ENCODE measurements at places on chromosomes 5 and 9.

DNA sequence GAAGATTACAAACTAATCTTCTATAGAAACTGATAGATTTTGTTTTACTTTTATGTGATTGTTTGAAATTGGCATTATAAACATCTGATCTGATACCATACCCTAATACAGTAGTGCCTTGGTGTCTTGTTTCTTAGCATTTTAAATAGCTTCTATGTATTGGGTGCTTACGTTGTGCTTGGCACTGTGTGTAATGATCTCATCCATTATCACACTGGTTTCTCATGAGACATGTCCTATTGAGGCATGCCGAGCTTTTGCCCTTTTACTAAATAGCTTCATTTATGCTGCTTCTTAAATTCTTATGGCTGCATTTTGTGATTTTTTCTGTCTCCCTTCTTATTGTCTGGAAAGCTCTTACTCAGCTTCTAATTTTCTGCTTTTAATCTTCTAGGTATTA, 48.2 kb upstream of the TLR4 start:
- DNase-seq = no peak

- no peak for DNase-seq
Observed at GRCh38 chr5:178790371-178790770, 59.9 kb upstream of the ZNF354A start.

DNA sequence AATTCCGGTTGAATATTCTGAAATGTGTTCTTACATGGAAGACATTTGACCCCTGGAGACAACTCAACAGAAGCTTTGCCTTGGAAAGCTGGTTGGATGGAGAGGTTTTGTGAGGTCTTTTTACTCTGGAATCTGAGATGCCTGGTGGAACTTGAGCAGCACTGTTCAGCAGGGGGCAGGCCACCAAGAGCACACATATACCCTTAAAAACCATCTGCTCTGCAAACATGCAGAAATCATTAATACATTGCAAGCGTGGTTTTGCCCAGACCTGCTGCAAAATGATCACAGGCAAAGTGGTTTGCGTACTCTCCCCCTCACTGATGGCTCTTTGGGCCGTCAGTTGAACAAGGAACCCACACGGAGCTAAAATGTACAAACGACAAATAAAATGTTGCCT, 32.8 kb upstream of the DAP start:
- DNase-seq = no peak

DNA sequence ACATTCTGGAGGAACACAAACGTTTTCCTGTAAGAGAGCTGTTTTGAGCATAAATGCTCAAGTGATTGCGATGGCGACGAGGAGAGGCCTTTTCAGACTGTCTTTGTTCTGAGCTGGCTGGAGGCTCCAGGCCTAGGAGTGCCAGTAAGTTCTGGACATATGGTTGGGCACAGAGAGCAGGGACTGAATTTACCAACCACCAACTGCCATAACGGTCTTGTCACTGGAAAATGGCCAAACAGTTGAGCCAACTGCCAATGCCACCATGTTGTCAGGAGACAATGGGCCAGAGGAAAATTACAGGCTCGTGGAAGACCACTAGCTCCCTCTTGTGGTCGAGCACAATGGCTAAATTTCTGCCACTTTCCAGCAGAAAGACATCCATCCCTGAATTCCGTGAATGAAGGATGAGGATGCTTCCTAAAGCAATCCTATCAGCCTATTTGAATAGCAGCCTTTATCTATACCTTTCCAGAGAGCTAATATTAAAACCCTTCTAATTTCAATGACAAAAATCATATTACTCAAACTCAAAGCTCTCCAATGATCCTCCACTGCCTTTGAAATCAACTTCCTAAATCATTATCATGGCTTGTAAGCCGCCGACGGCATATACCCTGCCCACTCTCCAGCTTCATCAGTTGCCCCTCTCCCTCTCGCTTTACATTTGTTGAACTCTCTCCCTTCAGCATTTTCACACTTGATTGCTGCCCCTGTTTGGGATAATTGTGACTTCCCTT, 66.9 kb upstream of the GLIS3 start:
- DNase-seq = no peak

DNA sequence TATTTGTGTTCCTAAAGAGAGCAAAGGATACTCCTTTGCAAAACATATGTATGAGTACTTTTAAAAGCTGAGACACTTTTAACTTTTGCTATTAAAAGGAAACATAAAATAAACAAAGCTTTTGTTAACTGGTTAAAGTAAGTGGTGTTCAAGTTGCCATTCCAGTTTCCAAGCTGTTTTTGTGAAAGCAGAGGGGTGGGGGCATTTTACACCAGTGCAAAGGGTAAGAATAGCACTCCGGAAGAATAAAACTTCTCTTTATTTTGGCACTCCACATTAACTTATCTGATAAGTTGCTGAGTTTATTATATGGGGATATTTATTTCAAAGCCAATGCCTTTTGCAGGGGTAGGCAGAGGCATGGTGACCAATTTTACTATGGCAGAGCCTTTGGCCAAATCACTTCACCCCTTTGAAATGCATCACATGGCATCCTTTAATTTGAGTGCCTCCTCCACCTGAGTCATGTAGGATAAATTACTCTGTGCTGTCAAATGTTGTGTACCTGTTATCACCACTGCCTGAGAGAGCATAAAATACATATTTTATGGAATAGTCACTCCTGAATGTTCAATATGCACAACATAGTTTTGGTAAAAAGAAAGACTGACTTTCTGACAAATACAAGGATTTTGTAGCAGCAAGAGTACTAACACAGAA, 62.9 kb downstream of the MLLT3 start:
- no peak for DNase-seq

DNA sequence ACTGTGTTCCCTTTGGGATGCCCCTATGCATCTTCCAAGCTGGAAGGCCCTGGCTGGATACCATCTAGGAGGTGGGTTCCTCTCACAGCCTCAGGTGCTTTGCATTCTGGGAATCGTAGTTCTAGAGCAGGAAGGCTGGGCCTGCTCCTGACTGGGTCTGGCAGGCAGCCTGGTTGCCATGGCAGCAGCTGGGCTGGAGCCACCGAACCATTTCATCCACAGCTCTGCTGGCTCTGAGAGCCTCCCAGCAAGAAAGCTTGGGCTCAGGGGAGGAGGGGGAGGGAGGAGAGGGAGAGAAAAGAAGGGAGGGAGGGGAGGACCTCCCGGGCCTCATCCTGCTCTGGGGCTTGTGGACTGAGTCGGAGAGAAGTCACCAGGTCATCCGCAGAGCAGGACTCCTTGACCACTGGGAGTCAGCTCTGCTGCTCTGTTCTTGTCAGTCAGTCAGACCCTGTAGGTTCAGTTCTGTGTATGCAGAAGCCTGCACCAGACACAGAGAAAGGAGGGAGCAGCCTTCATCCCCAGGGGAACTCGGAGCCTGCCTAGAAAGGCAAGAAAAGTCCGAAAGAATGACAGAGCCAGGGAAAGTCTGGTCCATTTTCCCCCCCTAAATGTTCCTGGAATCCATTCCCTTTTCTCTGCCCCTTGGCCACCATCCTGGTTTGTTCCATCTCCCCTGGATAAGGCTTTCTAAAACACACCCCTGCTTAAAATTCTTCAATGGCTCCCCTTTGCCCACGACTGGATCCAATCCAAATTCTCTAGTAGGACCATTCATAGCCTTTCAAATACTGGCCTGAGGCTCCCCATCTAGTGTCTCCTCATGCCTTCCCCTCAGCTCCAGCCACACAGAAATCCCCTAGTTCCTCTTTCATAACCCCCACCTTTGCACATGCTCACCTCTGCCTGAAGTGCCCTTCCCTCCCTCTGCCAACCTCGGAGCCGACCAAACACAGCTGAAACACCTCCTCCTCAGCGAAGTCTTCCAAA, 65.4 kb upstream of the ARAP3 start:
- no peak for DNase-seq

GRCh38 chr9:121344184-121344583, 25.9 kb downstream of the STOM start:
- DNase-seq = no peak

DNA sequence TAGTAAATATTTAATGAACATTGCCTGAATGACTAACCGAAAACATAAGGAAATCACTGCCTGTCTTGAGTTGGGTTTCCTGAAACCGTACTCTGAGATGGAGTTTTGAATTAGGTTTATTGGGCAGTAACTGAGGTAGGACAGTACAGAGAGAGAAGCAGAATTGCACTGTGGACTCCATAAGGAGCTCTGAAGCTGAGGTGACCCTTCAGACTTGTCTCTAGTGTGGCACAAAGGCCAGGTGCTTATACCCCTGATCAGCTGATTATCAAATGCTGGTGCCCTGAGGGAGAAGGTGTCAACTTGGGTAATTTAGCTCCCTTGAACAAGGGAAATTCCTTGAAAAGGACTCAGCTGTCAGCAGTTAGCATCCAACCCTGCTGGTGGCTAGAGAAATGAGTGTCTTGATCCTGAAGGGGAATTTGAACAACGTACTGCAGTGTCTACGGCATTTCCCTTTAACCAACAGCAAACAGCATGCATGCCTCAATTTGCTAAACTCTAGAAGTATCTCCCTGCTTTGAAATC, 135.0 kb upstream of the SMARCA2 start:
- DNase-seq = no peak

DNA sequence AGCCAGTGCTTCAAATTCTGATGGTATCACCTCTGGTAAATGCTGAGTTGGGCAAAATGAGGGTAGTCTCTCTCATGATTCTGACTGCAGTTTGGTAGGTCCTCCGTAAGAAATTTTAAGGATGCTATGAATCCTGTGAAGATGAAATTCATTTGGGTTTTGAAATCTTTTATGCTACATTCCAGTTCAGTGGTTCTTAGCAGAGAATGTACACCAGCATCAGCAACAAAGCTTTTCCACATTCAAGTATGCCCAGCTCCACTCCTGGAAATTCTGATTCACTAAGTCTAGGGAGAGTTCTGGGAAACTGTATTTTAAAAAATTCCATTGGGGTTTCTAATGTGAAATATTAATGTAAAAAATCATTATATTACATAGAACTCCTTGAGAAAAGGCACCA, 33.6 kb upstream of the ACOT12 start:
- DNase-seq = no peak

DNA sequence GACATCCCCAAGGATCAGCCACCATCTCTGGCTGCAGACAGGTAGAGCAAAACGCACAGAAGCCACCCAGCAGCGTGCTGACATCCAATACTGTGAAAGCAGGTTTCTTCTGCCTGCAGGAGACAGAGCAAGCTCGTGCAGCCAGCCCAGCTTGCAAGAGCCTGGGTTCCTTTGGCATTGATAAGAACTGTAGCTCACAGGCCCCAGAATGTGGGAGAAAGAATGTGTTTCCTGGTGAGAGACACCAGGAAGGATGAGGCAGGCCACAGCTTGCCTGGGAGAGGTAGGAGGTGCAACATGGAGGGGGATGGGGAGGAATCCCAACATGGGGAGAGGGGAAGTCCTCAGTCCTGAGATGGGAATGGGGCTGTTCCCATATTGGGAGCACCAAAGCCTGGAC, 34.0 kb upstream of the ARAP3 start:
- DNase-seq = no peak

- no peak for DNase-seq
Observed at GRCh38 chr9:98742325-98743280, 33.9 kb upstream of the GABBR2 start.

- DNase-seq = no peak
Observed at GRCh38 chr9:92291577-92291976, 1.9 kb downstream of the IARS1 start.

GRCh38 chr5:13771011-13771571, 173.4 kb downstream of the DNAH5 start:
- no peak for DNase-seq

GRCh38 chr5:155936520-155937406, 390.2 kb upstream of the SGCD start:
- no peak for DNase-seq

DNA sequence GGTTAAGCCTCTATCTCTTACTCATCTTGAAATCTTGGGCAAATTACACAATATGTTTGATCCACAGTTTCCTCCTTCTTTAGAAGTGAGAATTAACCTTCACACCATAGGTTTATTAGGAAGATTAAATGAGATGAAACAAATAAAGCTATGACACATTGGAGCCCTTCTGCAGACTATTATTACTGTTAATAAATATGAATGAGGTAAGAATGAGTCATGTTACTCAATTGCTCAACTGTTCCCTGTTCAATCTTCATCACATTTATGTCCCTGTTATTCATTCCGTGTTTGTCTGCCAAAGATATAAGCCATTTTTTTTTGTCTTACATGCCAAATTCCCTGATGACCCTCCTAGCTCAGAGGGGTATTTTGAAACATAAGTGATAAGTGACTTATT, 52.1 kb upstream of the PAPPA start:
- no peak for DNase-seq

DNA sequence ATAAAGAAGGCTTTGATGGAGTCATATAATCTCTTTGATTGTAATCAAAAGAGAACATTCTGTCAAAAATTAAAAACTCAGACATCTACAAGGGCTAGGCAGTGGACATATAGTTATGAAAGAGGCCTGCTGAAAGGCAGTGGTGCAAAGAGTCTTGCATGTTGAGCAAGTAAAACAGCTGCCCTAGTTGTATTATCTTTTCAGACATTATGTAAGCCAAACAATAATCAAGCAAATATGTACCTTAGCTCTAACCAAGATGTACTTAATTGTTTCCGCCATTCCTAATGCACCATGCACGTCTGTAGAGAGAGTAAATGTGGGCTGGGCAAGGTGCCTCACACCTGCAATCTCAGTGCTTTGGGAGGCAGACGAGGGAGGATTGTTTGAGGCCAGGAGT, 14.3 kb downstream of the GAPT start:
- no peak for DNase-seq

GRCh38 chr5:146753641-146754040, 124.9 kb downstream of the PPP2R2B start:
- DNase-seq = no peak

- no peak for DNase-seq
Observed at GRCh38 chr5:90294604-90295003, 115.0 kb downstream of the CETN3 start.

- no peak for DNase-seq
Observed at GRCh38 chr5:96538808-96539250, 105.8 kb upstream of the PCSK1 start.

DNA sequence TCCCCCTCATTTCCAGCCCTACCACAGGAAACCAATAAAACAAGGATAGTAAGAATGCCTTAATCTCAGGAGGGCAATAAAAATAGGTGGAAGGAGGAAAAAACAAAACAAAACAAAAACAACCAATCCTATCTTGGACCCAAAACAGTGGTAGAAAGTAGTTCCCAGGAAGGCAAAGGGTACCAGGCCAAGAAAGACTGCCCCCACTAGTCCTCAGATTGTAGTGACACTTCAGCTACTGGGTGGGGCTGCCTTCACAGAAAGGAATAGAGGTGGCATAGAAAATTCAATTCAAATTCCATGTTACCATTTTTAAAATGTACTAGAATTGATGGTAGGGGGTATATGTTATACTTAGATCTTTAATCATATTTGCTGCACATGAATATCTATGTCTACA, 59.3 kb downstream of the DPYSL3 start:
- no peak for DNase-seq
